ENCODE measurements at places on chromosomes 11 and 22.

- peak; percentile 45 for DNase-seq
Observed at GRCh38 chr22:41966607-41967240, 2.5 kb upstream of the SEPTIN3 start.

DNA sequence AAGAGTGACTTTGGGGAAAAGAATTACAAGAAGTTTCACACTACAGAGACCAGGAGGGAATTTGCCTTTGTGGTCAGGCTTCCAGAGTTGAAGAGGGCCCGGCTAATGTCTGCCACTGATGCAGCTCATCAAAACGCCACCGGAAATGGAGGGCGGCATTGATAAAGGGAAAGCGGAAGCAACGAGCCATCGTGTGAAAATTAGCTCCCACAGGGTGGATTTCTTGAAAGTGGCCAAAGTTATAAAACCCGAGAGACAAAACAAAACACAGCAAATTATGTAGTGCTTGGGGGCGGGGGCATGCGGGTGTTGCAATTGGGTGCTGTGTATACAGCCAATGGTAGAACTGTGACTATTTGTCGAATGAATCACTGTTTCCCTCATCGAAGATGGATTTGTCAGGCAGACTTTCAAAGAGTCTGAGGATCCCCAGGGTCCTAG is 113.0 kb downstream of the ADAMTS15 start:
- DNase-seq = no peak

GRCh38 chr22:36419177-36419911 is 31.6 kb upstream of the MYH9 start:
- no peak for DNase-seq

DNA sequence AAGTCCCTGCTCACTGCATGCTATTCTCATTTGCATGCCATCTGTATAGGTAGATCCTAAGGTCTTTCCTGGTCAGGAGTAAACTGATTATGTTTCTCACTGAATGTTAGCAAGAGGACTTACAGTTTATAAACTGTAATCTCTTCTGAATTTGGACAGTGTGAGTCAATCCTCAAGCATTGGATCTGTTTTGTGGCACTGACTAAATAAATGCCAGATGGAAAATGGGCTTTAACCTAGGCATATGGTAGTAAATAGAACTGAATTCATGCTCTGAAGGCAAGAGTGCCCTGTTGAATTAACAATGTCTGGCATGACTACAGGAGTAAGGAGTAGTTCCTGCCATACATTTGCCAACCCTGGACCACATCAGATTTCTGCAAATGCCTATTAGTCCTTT is 11.4 kb downstream of the FAM181B start:
- DNase-seq = no peak

- no peak for DNase-seq
Observed at GRCh38 chr22:37243402-37244113, 511 bp downstream of the RAC2 start.
